ENCODE measurements at places on chromosomes 3 and 15. TPM values are rescaled to one million over a fixed set of nuclear protein-coding genes. Genes with fewer than 3 reads are reported as not detected.

- no peak for DNase-seq
Observed at GRCh38 chr15:57667171-57667849, 39.2 kb upstream of the POLR2M start.

DNA sequence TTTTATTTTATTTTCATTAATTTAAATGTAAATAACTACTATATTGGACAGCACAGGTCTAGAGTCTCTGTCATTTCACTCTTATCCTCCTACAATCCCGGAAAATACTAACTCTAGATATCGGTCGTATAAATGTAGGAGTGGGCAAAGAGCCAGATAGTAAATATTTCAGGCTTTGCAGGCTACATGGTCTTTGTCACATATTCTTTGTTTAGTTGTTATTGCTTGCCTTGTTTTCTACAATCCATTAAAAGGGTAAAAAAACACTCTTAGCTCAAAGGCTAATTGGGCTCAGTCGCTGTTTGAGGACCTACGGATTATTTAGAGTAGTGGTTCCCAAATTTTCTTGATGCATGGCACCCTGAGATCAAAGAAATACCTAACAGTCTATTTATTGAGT, 1.7 kb downstream of the KNL1 start:
- DNase-seq = no peak

- no peak for DNase-seq
Observed at GRCh38 chr15:43103907-43104306, 1.9 kb downstream of the UBR1 start.

GRCh38 chr15:33313491-33313890, 2.7 kb downstream of the RYR3 start:
- DNase-seq = no peak

DNA sequence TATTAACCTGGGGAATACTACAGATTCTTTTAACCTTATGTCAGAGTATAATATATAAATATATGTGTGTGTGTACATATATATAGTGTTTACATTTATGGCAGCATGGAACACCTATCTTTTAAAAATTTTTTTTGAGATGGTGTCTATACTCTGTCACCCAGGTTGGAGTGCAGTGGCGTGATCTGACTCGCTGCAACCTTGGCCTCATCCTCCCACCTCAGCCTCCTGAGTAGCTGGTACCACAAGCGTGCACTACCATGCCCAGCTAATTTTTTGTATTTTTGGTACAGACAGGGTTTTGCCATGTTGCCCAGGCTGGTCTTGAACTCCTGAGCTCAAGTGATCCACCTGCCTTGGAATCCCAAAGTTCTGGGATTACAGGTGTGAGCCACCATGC, 18.5 kb upstream of the ERICH6 start:
- no peak for DNase-seq

DNA sequence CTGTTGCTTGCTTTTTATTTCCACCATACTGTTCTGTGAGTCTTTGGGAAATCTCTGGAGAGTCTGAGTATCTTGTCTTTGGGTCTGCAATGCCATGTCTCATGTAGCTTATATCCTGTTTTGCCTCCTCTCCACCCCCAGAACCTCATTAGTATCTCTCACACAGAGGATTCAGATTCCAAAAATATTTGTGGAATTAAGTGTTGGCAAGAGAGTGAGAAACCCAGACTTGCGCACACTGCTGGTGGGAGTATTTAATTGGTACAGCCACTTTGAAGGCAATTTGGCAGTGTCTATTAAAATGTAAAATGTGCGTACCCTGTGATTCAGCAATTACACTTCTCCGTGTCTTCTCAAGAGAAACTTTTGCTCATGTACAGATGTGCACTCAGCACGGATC, 68.6 kb downstream of the ZNF621 start:
- DNase-seq = no peak

GRCh38 chr3:127791221-127791913, 30.9 kb downstream of the MGLL start:
- no peak for DNase-seq

GRCh38 chr15:88744548-88745020, 58.7 kb upstream of the ACAN start:
- no peak for DNase-seq

DNA sequence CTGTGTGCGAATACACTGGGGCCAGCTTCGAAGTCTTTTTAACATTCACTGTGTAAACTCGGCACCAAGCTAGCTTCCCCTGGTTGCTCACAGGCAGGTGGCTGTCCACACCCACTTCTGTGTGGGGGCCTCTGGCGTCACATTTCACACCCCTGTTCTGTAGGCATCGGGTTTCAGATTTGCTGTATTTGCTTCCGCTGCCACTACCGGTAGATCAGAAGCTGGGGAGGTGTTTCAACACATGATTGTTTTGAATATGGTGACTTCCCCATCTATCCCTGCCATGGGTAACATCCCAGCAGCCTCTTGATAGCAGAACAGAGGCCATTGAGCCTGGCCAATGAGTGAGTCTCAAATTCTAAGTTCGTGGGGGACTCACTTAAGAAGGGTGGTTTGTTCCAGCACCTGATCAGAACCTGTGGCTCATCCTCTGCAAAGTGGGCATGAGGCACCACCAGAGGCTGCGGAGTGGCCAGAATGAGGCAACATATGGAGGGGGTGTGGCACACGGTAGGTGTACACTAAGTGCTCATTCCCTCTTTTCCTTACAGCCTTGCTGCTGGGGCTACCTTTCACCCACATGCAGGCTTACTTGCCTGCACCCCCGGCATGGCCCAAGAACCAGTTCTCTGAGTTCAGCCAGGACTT, 61.5 kb downstream of the IQSEC1 start:
- DNase-seq = no peak

DNA sequence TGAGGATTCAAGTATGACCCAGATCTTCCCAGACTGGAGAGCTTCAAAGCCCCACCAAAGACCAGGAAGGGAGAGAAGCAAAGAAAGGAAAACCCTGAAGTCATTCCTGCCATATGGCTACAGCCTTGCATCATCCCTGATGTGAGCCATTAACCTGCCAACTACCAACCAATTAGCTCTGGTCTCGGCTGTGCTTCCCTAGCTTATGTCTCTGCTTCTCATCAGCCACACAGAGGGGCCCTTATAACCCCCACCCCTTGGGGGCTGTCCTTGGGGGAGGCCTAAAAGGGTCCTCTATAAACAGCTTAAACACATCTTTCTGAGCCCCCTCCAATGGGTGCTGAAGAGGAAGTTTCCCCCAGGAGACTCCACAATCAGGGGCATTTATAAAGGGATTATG, 52.8 kb downstream of the NOX5 start:
- DNase-seq = no peak

DNA sequence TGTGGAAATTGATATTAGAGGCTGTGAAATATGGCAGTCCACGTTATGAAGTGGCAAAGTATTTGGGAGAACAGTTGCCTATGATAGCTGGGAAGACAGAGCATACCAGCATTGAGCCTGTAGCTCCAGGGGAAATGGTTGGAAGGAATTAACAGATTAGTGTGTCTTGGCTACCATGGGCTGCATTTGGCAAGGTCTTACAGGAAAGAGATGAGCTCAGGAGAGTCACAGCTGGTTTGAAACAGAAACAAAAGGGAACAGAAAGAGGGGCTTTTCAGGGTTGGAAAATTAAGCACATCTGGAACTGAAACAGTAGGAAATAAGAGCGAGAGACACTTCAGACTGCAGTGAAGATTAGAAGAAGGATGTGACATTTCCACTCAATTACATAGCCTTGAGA, 141.7 kb downstream of the FBLN2 start:
- DNase-seq = no peak

DNA sequence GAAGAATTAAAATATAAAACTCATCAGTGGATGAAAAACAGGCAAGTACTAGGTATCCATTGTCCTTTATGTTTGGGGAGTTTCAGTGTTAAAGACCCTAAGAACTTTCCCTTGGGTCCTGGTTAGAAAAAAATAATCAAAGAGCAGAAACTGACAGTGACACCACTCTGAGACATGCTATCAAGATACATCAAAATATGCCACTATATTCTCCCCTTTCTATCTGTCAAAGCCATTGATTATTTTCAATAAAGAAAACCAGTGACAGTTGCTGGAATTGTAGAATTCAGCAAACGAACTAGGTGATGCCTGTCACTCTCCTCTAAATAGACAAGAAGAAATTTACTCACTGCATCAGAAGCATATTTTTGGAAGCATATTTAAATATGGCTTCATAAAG, 496.7 kb upstream of the CFAP20DC start:
- no peak for DNase-seq

- no peak for DNase-seq
Observed at GRCh38 chr15:52668133-52668532, 11.1 kb downstream of the ATOSA start.

The SCAPER gene
- total RNA-seq = 41.7 TPM

The MCF2L2 gene
- total RNA-seq = 2.0 TPM

The CSTA gene
- 2.7 TPM for total RNA-seq

The SI gene
- total RNA-seq = not detected

The AMOTL2 gene
- 233 TPM for total RNA-seq

The CIB1 gene
- total RNA-seq = 47.7 TPM

The PDIA3 gene
- 90.8 TPM for total RNA-seq

Measured in tibial nerve (tissue), 4 donors.